ENCODE measurements at places on chromosomes 11 and 22.

GRCh38 chr11:34234086-34234740 is 123.6 kb downstream of the ABTB2 start:
- peak; percentile 58 for DNase-seq

DNA sequence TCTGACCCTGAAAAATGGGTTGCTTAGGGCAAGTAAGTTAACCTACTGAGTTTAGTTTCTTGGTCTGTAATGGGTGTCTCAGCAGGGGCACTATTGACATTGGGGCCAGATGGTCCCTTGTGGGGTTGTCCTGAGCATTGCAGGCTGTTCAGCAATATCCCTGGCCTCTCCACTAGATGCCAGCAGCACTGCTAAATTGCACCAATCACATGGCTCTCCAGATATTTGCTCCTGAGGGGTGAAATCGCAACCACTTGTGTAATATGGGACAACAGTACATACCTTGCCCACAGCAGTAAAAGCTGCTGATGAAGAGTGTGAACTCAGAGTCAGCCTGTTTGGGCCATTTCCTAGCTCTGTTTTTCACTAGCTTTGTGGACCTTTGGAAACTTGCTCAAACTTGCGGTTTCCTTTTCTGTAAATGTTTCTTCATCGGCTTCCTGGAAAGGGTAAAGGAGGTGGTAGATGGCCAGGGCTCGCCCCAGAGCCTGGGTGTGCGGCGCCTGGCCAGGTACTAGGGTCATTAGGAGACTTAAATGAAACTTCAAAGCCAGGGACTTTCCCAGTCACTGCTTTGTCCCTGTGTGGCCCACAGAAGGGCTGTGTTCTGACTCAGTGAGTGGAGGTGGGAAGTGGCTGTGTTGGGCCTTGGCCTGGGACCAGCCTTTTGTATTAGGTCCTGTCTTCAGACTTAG is 13.0 kb downstream of the NCF4 start:
- DNase-seq, result peak; percentile 28

- no peak for DNase-seq
Observed at GRCh38 chr11:65221026-65221425, 39.3 kb downstream of the CAPN1 start.

GRCh38 chr11:112961146-112961668 is at the start of gene NCAM1:
Gene NCAM1, plus strand, starts transcription at chr11:112961420.
- peak; percentile 13 for DNase-seq

- no peak for DNase-seq
Observed at GRCh38 chr22:39251762-39252460, 7.1 kb upstream of the PDGFB start.

DNA sequence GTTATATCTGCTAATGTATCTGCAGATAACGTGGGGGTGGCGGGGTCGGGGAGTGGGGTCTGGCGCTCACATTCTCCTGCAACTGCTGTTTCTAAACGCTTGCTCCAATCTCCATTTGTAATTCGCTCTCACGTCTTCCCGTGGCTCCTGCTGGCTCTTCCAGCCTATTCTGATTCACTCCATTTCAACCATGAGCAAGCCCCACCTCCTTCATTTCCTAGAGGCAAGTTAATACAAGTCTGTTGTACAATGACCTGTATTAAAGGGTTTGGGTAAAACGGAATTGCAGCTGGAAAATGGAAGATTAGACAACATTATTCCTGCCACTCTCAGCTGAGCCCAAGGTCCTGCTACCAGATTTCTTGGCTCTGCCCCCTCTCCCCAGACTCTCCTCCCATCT is 132.3 kb downstream of the CSNK2A3 start:
- DNase-seq, result no peak

GRCh38 chr11:121870206-121871045 is 245.6 kb downstream of the BLID start:
- no peak for DNase-seq

DNA sequence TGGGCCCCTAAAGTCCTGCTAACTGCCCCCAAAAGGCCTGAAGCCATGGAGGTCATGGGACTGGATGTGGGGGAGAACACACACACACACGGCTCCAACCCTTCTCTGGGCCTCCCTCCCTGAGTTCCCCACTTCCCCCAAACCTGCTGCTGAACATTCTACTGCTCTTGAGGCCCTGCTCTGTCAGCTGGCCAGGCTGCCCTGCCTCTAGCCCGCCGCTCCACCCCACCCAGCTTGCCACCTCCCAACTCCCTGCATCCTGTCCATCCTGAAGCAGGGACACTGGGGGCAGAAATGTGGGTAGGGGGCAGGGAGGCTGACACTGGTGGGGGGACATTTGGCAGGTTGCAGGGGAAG is 1.0 kb downstream of the KCNJ4 start:
- no peak for DNase-seq

- DNase-seq, result no peak
Observed at GRCh38 chr11:65055538-65055937, 2.8 kb downstream of the NAALADL1 start.

GRCh38 chr22:35864545-35865165 is 147.0 kb downstream of the APOL5 start:
- no peak for DNase-seq

- DNase-seq, result no peak
Observed at GRCh38 chr11:70167723-70168404, 35.2 kb upstream of the FADD start.

DNA sequence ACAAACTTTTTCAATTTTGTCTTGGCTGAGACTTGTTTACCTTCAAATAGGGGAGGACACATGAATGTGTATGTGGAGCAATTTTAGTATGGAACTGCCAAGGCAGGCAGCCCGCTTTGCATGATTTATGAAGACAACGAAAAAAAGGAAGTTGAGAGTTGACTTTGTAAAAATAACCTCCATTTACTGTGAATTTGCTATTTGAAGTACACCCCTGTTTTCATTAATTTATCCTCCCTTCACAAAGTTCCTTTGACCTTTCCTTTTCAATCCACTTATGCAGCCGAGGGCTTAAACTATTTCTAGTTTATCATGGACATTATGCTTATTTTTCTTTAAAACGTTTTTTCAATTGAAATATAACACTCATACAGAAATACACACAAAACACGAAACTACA is 369.6 kb upstream of the CADM1 start:
- no peak for DNase-seq

- no peak for DNase-seq
Observed at GRCh38 chr22:37340331-37341262, 58.3 kb downstream of the CYTH4 start.

DNA sequence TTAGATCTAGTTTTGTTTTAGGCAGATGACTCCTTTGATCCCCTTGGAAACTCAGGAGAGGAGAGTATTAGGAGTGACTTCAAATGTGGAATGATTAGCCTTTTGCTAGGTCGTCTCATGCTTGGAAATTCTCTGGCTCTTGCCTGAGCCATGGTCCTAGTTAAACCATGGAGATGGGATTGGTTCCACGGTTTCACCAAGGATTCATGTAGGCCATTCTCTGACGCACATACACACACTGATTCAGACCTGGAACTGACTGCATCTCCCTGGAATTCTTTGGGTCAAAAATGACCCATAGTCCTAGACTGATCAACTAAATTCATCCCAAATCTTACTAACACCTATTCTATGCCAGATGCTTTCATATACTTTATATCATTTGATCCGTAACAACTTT is 56.5 kb downstream of the POLD3 start:
- no peak for DNase-seq

- no peak for DNase-seq
Observed at GRCh38 chr11:75539459-75540334, 14.0 kb upstream of the GDPD5 start.

DNA sequence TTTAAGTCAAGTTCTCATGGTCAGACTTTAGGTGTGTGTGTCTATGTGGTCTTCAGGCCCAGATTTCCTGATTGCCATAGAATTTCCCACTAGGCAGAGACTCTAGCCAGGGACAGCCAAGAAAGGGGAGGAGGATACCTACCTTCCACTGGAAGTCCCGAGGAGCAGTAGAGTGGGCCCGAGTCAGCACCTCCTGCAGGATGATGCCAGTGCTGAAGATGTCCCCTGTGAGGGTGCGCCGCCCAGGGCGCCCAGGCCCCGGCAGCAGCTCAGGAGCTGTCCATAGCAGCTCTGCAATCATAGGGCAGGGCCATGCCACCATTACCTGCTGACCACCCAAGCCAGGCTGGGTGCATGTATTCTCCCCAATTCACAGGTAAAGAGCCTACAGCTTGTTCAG is 41.6 kb upstream of the LRRC32 start:
- no peak for DNase-seq

GRCh38 chr22:31199187-31199586 is 12.9 kb upstream of the LIMK2 start:
- no peak for DNase-seq

DNA sequence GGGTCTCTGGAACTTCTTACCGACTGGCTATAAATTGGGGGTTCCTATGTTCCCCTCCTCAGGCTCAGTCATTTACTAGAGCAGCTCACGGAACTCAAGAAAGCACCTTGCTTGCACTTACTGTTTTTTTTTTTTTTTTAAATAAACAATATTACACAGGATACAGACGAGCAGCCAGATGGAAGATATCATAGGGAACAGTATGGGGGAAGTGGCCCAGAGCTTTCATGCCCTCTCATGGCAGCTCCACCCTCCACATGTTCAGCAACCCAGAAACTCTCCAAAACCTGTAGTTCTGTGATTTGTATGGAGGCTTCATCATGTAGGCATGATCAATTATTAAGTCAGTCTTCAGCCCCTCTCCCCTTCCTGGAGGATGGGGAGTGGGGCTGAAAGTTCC is 7.5 kb downstream of the UVRAG start:
- DNase-seq, result no peak

GRCh38 chr22:48244388-48245195 is 1482.1 kb downstream of the TBC1D22A start:
- no peak for DNase-seq

Data from stimulated activated CD4-positive, alpha-beta T cell treated with anti-CD3 and anti-CD28 coated beads, Interleukin-2, amount 100 ng/mL, for 48 hours (primary cell).